Stimulated activated CD8-positive, alpha-beta memory T cell treated with anti-CD3 and anti-CD28 coated beads, Interleukin-15, amount 100 ng/mL, for 48 hours (primary cell): ENCODE measurements at places on chromosomes 2 and 18.

- no peak for DNase-seq
Observed at GRCh38 chr2:5042666-5043440, 649.3 kb upstream of the SOX11 start.

DNA sequence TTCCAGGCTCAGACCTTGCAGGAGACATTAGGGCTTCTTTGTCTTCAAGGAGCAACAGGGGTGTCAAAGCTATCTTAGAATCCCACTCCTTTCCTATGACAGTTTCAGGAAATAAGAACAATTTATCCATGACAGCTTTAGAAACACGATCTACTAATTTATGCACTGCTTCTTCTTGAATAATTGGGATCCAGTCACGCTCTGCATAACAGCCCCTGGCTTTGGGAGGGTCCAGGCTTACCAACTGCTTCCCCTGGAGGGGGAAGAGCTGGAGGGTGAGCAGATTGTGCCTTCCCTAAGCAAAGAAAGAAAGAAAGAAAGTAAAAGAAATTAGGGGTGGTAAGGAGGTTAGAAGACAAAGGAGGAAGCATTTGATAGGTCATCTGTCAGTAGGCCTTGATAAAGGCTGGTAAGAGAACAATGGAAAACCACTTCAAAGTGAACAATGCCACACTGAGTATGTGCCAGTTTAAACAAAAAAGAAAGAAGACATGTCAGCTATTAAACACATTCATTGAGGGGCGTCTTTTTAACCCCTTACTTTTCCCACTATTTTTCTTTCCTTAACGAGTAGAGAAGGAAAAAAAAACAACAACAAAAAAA is 327.6 kb downstream of the DCC start:
- no peak for DNase-seq

- DNase-seq, result no peak
Observed at GRCh38 chr18:10234912-10235660, 219.3 kb upstream of the APCDD1 start.

DNA sequence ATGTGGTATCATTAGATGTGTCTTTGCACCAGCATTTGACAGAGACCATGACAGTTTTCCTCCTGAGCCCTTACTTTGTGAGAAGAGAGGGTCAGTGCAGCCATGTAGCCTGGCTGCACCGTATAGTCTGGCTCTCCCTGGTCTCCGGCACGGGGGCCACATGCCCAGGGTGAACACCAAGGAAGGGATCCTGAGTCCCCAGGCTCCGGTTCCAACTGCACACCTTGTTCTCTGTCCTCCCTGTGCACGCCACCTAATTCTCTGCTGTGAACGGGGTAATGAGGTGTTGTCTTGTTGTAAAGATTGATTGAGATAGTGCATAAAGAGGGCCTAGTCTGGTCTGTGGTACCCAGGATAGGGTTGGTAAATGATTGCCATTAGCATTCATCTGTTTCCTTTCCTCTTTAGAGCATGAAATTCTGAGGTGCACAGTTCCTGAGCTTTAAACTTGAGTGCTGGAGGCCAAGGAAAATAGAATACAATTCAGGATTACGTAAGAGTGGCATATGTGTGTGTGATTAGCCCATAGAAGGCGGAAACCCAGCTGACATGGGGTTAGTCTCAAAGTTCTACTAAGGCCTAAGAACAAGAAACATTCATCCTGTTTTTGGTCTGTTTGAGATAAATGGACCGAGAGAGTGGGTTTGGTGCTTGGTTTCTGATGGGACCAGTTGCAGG is 55.5 kb downstream of the NCK2 start:
- DNase-seq, result no peak

GRCh38 chr2:156319811-156320485 is 12.6 kb downstream of the NR4A2 start:
- no peak for DNase-seq

DNA sequence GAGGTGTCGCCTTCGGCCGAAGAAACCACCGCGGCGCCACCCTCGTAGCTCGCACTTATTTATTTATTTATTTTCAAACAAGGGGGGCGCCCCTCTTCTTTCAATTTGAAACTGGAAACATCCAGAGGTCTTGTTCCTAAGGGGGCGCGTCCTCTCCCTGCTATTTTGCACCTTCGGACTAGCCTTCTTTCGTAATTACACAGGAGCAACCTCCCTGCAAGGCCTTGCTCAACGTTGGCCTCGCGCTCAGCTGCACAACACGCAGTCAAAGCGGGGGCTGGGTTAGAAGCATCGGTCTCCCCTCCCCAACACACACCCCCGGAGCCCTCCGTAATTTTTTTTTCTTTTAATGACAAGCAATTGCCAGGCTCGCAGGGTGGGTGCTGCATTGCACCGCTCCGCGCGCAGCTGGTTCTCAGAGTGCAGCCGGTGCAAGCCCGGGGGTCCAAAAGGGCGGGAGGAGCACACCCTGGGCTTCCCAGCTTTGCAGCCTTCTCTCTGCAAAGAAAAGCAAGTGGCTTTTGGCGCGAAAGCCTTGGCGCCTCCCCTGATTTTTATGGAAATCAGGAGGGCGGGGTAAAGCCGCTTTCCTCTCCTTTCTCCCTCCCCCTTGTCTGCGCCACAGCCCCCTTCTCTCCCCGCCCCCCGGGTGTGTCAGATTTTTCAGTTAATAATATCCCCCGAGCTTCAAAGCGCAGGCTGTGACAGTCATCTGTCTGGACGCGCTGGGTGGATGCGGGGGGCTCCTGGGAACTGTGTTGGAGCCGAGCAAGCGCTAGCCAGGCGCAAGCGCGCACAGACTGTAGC is at the start of gene MYCN:
Gene MYCN, plus strand, starts transcription at position 697 of the 807 bp plus-strand sequence. CDS start 1,515 bp downstream, outside the sequence.
- no peak for DNase-seq

DNA sequence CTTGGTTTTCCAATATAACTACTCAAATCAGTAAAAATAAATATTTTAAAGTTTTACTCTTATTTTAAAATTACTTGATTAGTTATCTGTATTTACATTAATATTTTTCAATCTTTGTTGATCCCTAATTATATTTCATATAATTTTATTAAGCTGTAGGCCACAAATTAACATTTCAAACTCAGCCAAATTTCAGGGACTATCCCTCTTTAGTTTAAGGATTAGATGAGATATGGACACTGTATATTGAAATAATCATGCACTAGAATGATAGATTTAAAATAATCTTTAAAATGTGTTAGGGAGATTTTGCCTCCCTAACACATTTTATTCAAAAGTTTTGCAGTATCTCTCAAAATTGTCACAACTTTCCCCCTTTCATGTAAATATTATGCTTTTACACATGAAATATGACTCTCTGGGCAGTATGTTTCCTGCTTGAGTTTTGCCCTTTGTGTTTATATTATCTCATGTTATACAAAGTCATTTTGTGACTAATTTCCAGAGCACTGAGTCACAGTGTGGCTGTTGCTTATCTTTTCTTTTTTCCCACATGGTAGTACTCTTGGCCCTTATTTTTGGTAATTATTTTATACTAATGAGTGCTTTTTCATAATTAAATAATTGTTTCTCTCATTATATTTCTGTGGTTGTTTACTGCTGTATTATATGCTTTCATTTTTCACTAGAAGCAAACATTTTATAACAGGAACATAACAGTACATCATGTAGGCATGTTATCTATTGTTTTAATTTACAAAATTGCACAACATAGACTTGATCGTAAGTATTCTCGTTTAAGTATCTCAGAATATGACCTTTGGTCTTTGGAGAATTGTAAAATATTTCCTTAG is 1.2 kb downstream of the TFPI start:
- DNase-seq, result no peak

DNA sequence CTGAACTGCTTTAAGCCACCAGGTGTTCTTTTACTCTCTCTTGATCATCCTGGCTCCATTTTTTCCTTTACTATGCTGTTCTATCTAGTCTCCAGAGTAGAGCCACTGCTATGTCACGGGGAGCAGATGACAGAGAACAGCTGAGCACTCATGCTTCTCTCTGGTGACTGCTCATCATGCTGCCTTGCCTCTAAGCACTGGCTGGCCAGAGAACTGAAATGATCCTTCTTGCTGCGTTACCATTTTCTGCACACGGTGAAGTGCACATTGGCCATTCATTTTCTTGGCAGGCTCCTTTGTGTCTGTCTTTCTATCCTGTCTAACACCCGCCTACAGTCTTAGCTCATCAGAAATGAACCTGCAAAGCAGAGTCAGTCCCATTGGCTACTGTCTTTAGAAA is 86.0 kb downstream of the KCTD1 start:
- no peak for DNase-seq

- no peak for DNase-seq
Observed at GRCh38 chr18:37428288-37428974, 137.2 kb downstream of the CELF4 start.

GRCh38 chr2:20476481-20476880 is 29.6 kb downstream of the RHOB start:
- DNase-seq, result no peak

DNA sequence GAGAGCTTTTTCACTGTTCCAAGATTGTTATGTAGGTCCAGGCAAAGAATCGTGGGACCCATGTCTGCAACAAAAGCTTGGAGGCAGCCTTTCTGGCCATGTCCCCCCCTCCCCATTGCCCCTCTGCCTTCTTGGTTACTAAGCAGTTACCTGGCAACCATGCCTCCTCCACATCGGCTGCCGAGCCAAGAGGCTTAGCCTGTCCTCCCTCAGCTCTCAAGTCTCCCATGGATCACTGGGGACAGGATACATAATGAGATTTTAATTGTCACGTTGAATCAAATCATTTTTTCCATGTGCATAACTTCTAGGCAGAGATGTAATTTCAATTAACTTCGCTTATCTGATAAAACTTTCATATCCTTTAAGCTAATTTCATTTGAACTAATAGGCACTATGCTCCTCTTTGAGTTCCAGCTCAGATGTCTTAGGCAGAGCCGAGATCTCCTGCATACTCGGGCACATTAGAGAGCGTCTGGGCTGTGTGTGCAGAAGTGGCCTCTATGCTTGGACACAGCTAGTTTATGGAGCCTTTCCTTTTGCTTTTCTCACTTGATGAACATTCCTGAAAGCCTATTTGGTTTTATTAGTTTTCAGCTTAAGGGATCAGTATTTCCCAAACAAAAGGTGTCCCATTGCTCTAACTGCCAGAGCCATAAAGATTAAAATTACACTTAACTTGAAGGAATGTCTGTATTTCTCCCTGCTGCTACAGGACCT is 80.7 kb downstream of the LYPD1 start:
- DNase-seq, result no peak

GRCh38 chr2:129901754-129902415 is 77.6 kb upstream of the RAB6C start:
- DNase-seq, result no peak

DNA sequence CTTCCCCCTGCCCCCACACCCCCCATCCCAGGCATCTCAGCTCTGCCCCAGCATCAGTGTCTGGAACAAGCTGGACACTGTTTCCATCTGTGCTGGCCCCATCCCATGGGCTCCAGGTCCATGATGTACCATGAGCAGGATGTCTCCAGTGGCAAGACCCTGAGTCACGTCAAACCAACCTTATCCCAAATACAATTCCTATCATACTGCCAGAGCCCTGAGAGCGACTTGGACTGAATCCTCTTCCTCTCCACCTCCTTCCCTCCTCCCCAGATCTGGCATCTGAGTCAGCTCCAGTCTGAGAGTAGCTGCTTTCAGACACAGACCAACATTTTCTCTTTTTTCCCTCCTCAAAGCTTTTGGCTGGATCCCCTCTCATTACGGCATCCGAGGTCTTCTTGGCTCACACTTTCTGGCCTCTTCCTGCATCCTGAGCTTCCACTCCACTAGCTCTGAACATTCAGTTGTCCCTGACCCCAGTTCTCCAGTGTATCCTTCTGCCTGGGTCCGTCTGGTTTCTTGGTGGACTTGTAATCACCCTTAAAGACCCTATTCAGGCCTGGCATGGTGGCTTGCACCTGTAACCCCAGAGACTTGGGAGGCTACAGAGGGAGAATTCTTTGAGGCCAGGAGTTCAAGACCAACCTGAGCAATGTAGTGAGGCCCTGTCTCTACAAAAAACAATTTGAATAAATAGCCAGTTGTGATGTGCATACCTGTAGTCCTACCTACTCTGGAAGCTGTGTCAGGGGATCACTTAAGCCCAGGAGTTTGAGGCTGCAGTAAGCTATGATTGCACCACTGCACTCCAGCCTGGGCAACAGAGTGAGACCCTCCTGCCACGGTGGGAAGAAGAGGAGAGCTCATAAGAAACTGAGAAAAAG is 68.3 kb downstream of the ACKR3 start:
- no peak for DNase-seq

DNA sequence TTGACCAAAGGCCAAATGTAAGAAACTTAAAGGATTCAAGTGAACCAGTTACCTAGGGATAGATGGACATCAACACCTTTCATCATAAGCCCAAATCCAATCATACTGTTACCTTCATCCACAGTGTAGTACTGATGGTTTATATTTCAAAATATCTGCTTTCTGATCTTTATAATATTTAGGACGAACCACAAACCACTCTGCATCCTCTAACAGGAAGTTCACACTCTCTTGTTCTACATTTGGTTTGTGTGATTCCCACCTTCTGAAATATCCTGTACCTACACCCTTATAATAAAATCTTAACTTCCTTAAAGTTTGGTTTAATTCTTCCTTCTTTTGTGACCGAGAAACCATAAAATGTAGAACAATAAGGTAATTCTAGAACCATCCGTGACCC is 535.7 kb upstream of the CHAC2 start:
- no peak for DNase-seq

DNA sequence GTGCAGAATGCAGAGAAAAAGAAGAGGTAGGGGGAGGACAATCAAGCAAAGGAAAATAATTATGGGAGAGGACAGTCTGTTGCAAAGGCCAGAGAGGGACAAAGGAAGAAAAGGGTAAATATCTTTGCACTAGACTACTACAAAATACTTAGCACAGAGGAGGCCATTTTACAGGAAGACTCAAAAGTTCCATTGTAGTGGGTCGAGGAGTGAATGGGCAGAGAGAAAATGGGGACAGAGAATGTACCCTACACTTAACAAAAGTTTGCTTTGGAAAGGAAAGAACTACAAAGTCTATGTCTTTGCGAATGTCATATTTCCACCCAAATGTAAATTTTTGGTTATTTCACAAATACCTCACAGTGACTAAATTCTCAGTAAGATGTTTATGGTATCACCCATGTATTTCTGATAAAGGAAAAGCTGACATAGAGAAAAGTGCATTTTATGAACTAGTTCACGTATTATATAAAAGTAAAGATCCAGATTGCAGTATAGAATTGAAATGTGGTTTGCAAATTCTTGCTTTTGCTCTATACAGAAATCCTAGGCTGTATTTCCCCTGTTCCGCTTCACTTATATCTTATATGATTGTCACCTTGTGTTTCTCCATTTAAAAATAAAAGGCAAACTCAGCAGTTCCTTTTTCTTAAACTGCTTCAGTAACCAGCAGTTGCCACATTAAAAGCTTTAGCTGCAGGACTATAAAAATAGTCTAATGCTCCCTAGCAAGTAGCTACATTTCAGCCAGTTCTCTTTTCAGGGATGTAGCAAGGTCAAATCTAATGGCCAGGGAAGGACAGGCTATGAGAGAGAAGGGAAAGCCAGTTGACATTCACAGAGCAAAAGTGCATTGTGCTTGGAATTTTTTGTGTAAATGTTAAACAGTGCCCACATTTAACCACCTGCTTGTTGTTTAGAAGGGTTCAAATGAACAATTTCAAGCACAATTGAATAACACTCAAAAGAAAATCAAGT is 79.7 kb upstream of the CYTIP start:
- no peak for DNase-seq

- DNase-seq, result no peak
Observed at GRCh38 chr2:78263571-78263970, 741.4 kb upstream of the LRRTM4 start.

GRCh38 chr2:16069663-16069932 is 129.2 kb downstream of the MYCN start:
- DNase-seq, result no peak

- DNase-seq, result no peak
Observed at GRCh38 chr2:158894078-158894477, 74.4 kb upstream of the TANC1 start.

GRCh38 chr18:44996261-44996660 is 315.6 kb downstream of the SETBP1 start:
- DNase-seq, result no peak
